Astrocyte (in vitro differentiated cells and primary cell): ENCODE measurements at places on chromosomes 16 and 17.

DNA sequence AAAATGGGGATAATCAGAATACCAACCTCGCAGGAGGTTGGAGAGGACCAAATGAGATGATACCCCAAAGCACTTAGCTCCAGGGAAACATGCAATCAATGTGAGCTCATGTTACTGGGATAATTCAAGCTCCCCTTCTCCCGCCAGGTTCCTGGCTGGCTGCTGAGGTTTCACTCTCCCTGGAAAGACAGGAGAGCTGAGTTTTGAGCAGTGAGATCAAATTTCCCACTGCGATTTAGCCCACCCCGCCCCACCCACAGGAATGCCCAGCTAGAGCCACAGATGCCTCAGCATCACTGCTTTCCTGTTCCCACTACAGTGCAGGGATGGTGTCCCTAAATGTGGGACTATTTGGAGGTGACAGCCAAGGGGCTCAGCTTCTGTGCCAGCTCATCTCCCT lies 56.7 kb downstream of the ZNF423 start:
- peak; percentile 27 for DNase-seq

- DNase-seq = no peak
These were observed 11.5 kb downstream of the GPT2 start for GRCh38 chr16:46895399-46896313.

GRCh38 chr16:48885471-48885870 lies 275.5 kb upstream of the N4BP1 start:
- no peak for DNase-seq

- DNase-seq = peak; percentile 33
These were observed at the start of gene GPRC5C for GRCh38 chr17:74431568-74432423. Gene GPRC5C (plus strand): TSS chr17:74432088. CDS start chr17:74439777, 7,689 bp downstream.

DNA sequence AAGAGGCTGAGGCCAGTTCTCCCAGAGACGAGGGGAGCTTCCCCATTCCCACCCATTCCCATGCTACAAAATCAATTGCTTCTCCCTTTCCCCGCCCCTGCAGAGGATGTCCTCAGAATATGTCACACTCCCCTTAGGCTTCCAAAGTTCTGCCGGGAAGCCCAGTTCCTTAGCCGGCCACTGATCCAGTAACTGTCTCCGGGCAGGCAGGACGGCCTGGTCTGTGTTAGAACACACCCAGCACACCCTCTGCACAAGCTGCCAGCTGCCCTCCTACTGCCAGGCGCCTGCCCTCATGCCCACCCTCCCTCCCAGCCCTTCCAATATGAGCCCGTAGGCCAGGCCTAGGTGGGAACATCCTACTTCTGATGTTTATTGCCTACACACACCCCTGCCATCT lies 31.1 kb downstream of the SGSM2 start:
- DNase-seq = no peak

DNA sequence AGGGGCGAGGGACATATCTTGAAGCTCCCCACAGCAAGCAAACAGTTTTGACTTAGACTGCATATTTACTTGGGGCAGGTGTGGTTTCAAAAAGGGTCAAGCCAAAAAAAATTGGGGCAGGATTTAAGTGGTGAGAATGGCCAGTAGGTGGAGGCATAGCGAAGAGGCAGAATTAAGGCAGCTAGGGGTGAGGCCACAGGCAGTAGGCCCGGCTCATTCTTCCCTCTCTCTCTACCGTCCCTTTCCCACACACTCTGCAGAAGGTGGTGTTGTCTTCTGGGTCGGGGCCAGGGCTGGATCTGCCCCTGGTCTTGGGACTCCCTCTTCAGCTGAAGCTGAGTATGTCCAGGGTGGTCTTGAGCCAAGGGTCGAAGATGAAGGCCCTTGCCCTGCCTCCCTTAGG lies 2.6 kb downstream of the SHBG start:
- DNase-seq = no peak

- peak; percentile 55 for DNase-seq
These were observed 82.4 kb downstream of the KCNJ2 start for GRCh38 chr17:70251706-70252105.

GRCh38 chr16:10937068-10937859 lies 5.0 kb downstream of the DEXI start:
- no peak for DNase-seq
